ENCODE measurements at places on chromosomes 16 and 17.

DNA sequence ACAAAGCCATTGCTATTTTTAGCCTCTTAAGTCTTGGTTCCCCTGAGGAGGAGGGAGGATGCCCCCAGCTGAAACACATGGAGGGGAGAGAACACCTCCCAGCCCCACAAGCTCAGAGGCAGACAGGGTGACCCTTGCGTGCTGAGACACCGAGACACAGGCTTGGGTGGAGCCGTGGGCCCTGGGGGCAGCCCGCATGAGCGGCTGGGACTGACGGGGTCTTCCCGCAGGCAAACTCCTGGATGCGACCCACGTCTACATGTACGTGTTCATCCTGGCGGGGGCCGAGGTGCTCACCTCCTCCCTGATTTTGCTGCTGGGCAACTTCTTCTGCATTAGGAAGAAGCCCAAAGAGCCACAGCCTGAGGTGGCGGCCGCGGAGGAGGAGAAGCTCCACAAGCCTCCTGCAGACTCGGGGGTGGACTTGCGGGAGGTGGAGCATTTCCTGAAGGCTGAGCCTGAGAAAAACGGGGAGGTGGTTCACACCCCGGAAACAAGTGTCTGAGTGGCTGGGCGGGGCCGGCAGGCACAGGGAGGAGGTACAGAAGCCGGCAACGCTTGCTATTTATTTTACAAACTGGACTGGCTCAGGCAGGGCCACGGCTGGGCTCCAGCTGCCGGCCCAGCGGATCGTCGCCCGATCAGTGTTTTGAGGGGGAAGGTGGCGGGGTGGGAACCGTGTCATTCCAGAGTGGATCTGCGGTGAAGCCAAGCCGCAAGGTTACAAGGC, 9.8 kb downstream of the SLC16A3 start:
- DNase-seq = peak; percentile 51

DNA sequence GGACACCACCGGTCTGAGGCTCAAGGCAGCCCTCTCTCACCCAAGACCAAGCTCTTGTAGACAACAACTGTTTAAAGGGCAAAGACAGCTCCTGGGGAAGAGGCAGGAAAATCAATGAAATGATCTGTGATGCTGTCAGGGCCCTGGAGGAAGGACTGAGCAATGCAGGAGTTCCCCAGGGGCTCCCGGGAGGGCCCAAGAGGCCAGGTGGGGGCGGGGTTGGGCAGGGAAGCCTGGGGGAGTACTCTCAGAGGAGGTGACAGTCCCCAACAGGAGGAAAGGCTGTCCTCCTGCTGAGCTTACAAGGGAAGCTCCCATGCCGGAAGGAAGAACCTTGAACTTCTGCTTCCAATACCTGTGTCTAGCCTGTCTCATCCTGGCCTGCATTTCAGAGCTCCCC, 8.3 kb upstream of the NOS2 start:
- DNase-seq = no peak

GRCh38 chr17:66652840-66653507, 181.9 kb upstream of the CACNG5 start:
- no peak for DNase-seq

GRCh38 chr16:69165584-69165983, 21.4 kb upstream of the SNTB2 start:
- no peak for DNase-seq

DNA sequence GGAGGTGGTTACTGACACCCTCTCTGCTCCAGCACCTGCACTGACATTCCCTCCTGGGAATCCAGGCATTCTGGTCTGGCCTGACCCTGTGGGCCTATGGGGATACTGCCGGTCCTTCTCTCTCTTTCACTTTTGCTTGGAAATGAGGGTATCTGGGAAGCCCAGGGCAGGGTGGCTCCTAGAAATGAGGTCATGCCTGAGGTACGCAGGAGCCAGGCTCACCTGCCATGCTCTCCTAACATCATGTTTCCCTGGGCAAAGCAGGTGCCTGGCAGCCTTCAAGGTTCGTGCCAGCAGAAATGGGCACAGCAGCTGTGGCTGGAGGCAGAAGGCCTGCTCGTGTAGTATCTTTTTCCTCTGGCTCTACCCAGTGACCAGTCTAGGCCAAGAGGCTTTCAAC, 3.3 kb downstream of the ITGA3 start:
- no peak for DNase-seq

GRCh38 chr16:29699324-29700219, 20.6 kb downstream of the QPRT start:
- DNase-seq = no peak

DNA sequence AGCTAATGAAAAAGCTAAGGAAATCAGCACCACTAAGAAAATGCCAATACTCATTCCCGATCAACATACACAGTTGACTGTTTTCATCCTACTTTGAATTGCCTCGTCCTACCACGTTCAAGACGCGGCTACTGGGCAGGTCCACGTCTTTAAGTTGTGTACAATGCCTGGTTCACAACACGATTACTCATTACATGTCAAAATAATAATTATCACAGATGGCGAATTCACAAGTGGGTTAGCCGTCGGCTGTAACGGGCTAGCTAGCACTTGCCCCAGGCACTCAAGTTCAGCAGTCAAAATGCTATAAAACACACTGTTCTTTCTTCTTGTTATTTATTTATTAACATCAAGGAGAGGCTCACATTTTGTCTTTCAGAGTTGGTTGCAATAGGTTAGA, 124.2 kb downstream of the ZFHX3 start:
- DNase-seq = no peak

DNA sequence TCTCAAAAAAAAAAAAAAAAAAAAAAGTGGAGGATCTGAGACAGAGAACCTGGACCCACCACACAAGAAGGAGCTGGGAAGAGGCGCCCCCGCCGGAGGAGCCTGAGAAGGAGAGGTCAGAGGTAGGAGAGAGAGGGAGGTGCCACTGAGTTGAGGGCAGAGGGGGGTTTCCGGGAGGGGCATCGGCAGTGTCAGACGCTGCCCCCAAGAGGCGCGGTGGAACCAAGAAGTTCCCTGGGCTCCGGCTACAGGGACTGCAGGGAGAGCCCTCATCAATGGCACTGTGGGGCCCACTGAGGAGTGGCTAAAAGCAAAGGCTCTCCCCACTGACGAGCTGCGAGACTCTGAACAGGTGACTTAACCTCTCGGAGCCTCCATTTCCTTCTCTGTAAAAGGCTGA, 4.2 kb downstream of the CCDC42 start:
- peak; percentile 17 for DNase-seq

Data from stimulated activated CD4-positive, alpha-beta T cell treated with anti-CD3 and anti-CD28 coated beads, Interleukin-1b, Interleukin-23, amount 100 ng/mL, for 4 hours (primary cell).